ENCODE measurements at places on chromosomes 16 and 17.
A peak's percentile ranks its signal among the peaks of the same experiment; 100 is the strongest.

GRCh38 chr17:2336852-2337543 lies at the start of gene SGSM2:
Gene SGSM2, plus strand, starts transcription at chr17:2337501. Its CDS starts 188 bp downstream, at chr17:2337689.
- peak; percentile 1 for DNase-seq

DNA sequence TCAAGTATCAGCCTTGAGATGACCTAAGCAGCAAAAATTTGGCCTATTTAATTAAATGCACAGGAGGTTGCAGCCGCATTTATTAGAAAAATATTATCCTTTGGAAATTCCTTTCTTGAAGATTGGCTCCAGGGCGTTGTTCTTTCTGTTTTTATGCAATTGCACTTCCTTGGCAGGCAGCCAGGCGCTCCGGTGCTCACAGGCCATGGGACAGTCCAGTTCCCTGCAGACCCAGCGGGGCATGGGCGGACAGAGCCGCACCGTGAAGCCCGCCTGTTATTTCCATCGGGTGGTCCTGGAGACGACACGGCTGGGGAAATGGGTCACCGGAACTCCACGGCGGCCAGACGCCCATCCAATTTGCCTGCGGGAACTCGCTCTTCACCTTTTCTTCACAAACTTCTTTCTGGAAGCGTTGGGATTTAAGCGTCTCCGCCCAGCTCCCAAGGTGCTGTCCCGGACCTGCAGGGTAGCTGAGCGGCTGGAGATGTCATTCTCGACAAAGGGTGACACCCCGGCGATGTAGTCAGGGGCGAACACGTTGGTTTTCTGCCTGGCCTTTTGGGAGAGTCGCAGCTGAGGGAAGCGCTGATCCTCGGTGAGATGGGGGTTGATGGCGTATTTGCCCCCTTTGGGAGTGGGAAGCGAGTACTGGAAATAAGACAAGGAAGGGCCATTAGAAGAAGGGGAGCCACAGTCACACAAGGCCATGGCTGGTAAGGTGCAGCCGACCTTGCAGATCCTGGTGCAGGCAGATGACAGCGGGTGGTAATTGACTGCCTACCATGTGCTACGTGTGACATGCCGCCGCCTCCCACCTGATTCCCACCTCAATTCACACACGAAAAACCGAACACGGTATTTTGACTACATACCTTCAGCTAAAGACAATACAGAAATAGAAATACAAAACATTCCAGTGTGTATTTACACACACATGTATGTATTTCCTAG lies 12.5 kb downstream of the NOB1 start:
- no peak for DNase-seq

DNA sequence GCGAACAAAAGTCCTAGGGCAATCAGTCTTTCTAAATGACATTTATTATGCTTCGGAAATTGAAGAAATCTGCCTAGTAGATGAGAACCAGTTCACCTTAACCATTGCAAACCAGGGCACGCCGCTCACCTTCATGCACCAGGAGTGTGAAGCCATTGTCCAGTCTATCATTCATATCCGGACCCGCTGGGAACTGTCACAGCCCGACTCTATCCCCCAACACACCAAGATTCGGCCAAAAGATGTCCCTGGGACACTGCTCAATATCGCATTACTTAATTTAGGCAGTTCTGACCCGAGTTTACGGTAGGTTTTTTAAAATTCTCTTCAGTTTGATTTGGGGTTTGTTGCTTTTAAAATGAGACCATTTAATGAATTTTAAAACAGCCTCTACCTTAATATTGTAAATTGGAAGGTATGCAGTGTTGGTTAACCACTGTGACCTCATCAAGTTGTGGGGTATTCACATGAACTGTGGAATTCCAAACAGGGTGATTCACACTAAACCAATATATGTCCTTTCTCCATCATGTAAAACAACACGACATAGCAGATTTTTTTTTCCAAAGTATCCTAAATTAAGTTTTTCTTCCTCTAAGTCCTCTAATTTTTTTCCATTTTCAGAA lies 6.2 kb upstream of the EVI2A start:
- DNase-seq, result no peak

GRCh38 chr17:13024526-13025257 lies 6.9 kb upstream of the ELAC2 start:
- peak; percentile 5 for DNase-seq

- no peak for DNase-seq
Measured at GRCh38 chr17:13544292-13544691, 57.4 kb downstream of the HS3ST3A1 start.

DNA sequence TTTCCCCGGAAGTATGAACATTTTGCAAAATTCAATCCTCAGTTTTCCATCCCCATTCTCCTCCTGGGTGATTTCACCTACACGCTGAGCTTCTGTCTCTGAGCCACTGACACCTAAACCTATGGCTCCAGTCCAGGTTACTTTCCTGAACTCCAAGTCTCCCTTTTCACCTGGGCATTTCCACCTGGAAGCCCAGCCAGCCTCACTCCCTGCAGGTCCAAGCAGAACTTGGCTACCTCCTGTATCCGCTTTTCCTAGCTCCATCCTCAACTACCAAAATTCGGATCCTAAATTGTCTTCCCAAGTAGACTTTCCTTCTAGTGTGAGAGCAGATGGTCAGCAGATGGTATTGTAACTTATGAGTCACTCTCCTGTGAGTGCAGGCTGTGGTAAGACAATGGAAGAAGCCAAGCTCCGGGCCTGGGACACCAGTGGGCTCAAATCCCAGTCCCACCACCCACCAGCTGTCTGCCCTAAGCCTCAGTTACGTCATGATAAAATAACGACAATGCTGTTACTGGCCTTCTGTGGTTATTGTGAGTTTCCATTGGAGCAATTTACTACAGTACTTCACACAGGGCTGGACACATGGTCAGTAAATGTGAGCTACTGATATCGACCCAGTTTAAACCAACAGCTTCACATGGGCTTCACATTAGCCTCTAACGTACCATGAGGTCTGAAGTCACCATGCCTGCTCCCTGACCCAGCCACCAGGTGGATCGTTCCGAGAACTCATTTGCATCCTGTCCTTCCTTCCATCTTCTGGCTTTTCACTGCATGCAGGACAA lies 33.3 kb downstream of the PECAM1 start:
- DNase-seq, result no peak

GRCh38 chr17:66975614-66976378 lies 11.3 kb downstream of the CACNG4 start:
- no peak for DNase-seq

GRCh38 chr17:39225959-39226683 lies 376 bp upstream of the STAC2 start:
- no peak for DNase-seq

DNA sequence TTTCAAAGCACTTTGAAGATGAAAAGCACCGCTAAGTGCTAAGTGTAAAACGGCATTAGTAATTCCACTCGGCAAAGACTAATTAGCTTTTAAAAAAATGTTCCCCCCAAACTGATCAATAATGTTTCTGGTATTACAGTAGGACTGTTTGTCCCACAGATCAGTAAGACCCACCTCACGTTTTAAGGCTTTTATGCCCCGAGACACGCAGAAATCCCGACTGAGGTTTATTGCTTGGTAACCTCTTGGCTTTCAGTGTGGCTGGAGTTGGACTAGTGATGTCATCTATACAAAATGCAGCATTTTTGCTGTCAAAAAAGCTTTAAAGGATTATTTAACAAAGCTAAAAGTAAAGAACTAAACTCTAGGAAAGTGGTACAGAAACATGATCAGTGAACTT lies 414.6 kb upstream of the PSMD7 start:
- no peak for DNase-seq

- DNase-seq, result no peak
Measured at GRCh38 chr17:15109608-15110007, 155.5 kb downstream of the PMP22 start.

DNA sequence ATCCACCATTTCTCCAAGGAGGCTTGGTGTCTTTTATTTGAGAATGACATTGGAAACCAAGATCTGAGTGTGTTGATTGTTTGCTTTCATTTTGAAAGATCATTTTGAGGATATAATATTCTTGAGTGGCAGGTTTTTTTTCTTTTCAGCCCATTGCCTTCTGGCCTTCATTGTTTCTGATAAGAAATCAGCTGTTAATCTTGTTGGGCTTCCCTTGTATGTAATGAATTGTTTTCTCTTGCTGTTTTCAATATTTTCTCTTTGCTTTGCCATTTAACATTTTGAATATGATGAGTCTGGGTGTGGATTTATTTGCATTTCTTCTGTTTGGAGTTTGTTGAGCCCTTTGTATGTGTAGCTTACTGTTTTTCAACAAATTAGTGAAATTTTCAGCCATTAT lies 22.0 kb downstream of the PRSS54 start:
- DNase-seq, result no peak

DNA sequence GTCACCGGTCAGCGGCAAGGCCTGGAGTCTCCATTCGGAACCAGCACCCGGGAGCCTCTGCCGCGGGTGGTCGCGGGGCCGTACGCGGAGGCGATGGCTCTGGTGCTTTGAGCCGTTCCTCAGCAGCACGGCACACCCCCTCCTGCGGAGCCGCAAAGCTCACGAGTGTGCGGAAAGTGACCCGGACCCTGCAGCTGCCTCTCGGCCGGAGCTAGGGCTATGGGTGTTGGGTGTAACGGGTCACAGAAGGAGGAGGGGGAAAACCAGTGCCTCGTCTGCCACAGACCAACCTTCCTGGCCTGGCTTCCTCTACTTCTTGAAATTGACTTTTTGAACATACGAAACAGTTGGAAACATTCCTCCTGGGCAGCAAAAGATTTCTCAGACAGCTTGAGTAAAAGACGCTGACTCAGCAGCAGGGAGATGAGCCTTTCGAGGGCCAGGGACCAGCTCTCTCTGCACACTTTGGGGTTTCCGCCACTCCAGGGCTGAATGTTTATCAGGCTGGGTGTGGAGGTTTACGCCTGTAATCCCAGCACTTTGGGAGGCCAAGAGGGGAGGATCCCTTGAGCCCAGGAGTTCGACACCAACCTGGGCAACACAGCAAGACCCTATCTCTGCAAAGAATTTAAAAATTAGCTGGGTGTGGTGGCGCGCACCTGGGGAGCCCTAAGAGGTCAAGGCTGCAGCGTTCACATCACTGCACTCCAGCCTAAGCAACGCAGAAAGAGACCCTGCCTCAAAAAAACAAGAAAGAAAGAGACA lies 26.4 kb upstream of the PITPNA start:
- no peak for DNase-seq

- no peak for DNase-seq
Measured at GRCh38 chr17:73533781-73534180, 110.5 kb downstream of the SDK2 start.

DNA sequence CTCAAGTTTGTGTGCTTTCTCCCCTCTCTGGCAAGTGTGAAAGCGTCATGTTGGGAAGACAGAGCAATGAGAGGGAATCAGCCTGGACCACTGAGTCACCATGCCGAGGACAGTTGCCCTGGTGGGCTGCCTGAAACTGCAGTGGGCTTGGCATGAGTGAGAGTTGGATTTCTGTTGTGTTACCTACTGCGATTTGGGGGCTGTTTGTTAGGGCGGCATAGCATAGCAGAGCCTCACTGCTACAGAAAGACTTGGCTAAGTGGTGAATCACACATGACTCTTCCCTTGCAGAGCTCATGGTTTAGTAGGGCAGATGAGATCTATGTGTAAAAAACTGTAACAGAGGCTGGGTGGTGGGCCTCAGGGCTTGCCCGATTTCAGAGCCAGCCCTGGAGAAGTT lies 324.6 kb downstream of the C16orf95 start:
- DNase-seq, result no peak

DNA sequence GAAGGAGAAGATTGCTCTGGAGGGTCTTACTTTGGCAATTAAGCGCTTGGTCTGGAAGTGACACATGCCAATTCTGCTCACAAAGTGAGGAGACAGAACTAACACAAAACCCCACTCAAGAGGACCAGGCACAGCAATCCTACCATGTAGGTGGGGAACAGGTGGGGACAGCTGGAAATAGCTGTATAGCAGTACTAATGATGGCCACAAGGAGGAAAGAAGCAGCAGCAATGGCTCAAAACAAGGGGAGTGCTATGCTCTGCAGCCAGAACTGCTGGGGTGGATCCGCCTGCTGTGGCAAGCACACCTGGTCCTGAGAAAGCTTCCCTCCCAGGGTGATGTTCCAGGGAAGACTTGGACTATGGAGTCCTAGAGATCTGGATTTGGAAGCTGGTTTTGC lies 17.0 kb upstream of the TMEM132E start:
- no peak for DNase-seq

- no peak for DNase-seq
Measured at GRCh38 chr17:31780483-31780882, 78.6 kb downstream of the COPRS start.

DNA sequence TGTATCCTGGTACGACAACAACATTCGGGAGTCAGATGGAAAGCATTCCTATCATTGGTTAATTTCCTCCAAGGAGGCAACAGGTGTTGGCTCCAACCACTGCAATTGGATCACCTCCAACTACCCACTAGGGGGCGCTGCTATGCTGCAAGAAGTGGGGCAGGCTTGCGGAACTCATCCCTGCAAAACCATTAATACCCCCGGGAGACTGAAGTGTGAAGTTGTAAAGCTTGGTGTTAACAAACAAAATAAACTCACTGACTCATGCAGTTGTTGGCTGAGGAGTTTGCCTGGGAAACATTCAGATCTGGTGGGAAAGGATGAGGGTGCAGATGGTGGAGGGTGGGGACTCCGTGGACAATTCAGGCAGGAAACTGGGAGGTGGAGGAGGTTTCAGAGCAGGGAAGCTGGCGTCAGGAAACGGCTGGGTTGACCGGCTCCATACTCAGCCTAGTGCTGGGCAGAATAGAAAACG lies 84.9 kb downstream of the HS3ST2 start:
- DNase-seq, result peak; percentile 31

GRCh38 chr16:3304370-3304769 lies 860 bp downstream of the TIGD7 start:
- DNase-seq, result no peak

- no peak for DNase-seq
Measured at GRCh38 chr17:37276475-37276874, 99.3 kb upstream of the C17orf78 start.

- DNase-seq, result no peak
Measured at GRCh38 chr16:53743149-53743566, 39.2 kb downstream of the FTO start.

DNA sequence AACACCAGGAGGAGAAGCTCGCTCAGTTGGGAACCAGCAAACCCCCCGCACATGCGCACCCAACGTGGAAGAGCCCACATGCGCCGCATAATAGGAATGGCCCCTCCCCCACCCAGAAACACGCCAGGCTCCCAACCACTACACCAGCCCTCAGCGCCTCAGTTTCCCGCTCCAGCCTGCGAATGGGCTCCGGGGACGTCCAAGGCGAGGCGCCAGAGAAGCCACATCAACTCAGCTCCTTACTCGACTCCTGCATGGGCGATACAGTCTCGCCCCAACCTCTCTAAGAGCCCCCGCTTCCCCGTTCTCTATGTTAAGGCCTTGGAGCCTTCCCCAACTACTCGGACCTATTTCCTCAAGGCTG lies 504 bp downstream of the SRSF1 start:
- peak; percentile 44 for DNase-seq
